ENCODE measurements at places on chromosomes 4 and X. TPM values are rescaled to one million over a fixed set of nuclear protein-coding genes. Genes with fewer than 3 reads are reported as not detected.

CCKAR gene
- 1.3 TPM for total RNA-seq

BEND4 gene
- 5.5 TPM for total RNA-seq

GLOD5 gene
- not detected for total RNA-seq

PCDH18 gene
- total RNA-seq = 143 TPM

TXK gene
- total RNA-seq = 2.9 TPM

RPL39 gene
- total RNA-seq = 2,126 TPM

GPR119 gene
- total RNA-seq = not detected

GLA gene
- total RNA-seq = 18.7 TPM

MAGED2 gene
- total RNA-seq = 373 TPM

ARHGEF6 gene
- total RNA-seq = 15.6 TPM

MAGEE2 gene
- total RNA-seq = 1.5 TPM

GRID2 gene
- 19.8 TPM for total RNA-seq

ACSL1 gene
- total RNA-seq = 51.8 TPM

DUSP9 gene
- not detected for total RNA-seq

GYPE gene
- 2.6 TPM for total RNA-seq

DNAAF6 gene
- not detected for total RNA-seq

ALB gene
- 0.71 TPM for total RNA-seq

RPGR gene
- 34.3 TPM for total RNA-seq

ZMAT1 gene
- 32.4 TPM for total RNA-seq

CLNK gene
- total RNA-seq = 0.16 TPM

SNX25 gene
- total RNA-seq = 56.1 TPM

F8A2 gene
- total RNA-seq = not detected

DCAF8L2 gene
- not detected for total RNA-seq

GPR173 gene
- 26.3 TPM for total RNA-seq

NXF2 gene
- total RNA-seq = not detected

LAP3 gene
- total RNA-seq = 60.1 TPM

TMA16 gene
- total RNA-seq = 46.5 TPM

PCSK1N gene
- 46.4 TPM for total RNA-seq

SLC34A2 gene
- 25.5 TPM for total RNA-seq

SAGE1 gene
- not detected for total RNA-seq

NHSL2 gene
- total RNA-seq = 15.6 TPM

RHOXF2 gene
- not detected for total RNA-seq

APBB2 gene
- 112 TPM for total RNA-seq

ACE2 gene
- 1.7 TPM for total RNA-seq

ZNF81 gene
- 15.6 TPM for total RNA-seq

RS1 gene
- 39.0 TPM for total RNA-seq

TDO2 gene
- total RNA-seq = 0.82 TPM

SLC9B2 gene
- total RNA-seq = 28.1 TPM

GPR101 gene
- total RNA-seq = not detected

FUNDC1 gene
- total RNA-seq = 16.8 TPM

RENBP gene
- 10.0 TPM for total RNA-seq

PHEX gene
- total RNA-seq = 1.3 TPM

TEX11 gene
- total RNA-seq = 0.33 TPM

FAT1 gene
- 179 TPM for total RNA-seq

RGN gene
- 11.4 TPM for total RNA-seq

ELOVL6 gene
- 23.7 TPM for total RNA-seq

EDA gene
- 9.0 TPM for total RNA-seq

NSDHL gene
- 8.4 TPM for total RNA-seq

Measured in camera-type eye (tissue), 1 donor.